SW480 (cell line): ENCODE measurements at places on chromosomes 6 and 20.

- no peak for DNase-seq
These were observed 7.8 kb downstream of the USP49 start for GRCh38 chr6:41887331-41887751.

GRCh38 chr6:168381726-168382458 lies 59.1 kb upstream of the SMOC2 start:
- DNase-seq: no peak

DNA sequence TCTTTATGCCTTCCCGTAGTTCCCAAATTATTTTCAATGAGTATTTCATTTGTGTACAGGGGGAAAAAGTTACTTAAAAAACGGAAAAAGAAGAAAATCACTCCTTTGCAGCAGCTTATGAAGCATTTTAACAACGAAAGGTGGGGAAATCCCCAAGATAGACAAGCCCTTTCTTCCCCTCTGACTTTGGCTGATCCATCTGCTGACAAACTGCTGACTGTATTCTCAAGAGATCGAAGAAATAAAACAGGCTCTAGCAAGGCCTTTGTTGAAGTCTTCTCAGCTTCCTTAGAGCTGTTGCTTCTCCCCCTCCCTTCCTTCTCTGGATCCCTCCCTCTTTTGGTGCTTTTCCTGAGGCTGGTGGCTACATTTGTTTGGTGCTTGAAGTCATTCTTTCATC lies 325.2 kb downstream of the NRN1 start:
- DNase-seq: no peak

DNA sequence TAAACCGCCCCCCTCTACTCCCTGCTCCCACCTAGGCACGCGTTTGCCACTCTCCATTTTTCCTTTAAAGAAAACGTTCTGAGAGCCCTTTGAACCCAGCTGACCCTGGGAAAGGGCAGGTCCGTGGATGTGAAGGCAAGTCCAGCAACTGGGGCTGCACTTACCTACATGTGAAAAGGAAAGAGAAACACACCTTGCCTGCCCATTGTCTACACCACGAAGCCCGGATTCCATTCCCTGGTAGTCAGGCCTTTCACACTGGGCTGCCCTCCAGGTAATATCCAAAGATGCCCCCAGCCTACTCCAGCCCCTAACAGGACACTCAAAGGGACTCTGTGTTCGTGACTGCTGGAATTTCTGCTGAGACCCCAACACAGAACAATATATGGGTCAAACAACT lies 94.4 kb downstream of the CD83 start:
- DNase-seq: peak; percentile 10

DNA sequence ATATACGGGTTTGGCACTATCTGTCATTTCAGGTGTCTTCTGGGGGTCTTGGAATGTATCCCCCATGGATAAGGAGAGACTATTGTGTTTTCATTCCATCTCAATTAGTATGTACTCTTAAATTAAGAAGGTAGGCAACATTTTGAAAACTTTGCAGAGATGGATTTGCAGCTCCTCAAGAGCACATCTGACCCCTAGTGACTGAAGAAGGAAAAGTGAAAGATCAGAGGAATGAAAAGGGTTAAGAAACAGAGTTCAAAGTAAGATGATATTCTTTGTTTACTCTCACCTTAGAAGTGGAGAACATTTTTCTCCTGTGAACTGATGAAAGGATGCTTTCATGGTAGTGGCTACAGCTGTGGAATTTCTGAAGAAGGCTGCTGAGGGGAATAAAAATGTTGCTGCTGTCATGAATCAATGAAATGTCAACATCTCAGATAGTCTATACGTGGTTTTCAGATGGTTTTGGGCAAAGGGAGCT lies 41.5 kb downstream of the SH3BGRL2 start:
- peak; percentile 45 for DNase-seq
